ENCODE measurements at places on chromosomes 5 and 9. TPM values are rescaled to one million over a fixed set of nuclear protein-coding genes. Genes with fewer than 3 reads are reported as not detected.

Gene SLC46A2
- not detected for total RNA-seq

Gene BTNL3
- total RNA-seq = not detected

Gene IFNK
- not detected for total RNA-seq

Gene IFNA6
- total RNA-seq = not detected

Gene CCL27
- not detected for total RNA-seq

Gene CD74
- 24.3 TPM for total RNA-seq

Gene BRINP1
- not detected for total RNA-seq

Gene GPR151
- not detected for total RNA-seq

Gene IL3
- not detected for total RNA-seq

Gene UCK1
- 24.0 TPM for total RNA-seq

Gene GRIN3A
- not detected for total RNA-seq

Gene SLC6A18
- total RNA-seq = not detected

Gene RNF183
- total RNA-seq = not detected

Gene GADD45G
- total RNA-seq = 0.35 TPM

Gene TRPM6
- 0.19 TPM for total RNA-seq

Gene KCNV2
- not detected for total RNA-seq

Gene IGFBPL1
- 0.35 TPM for total RNA-seq

Gene IFNA21
- not detected for total RNA-seq

Gene C5orf63
- 10.3 TPM for total RNA-seq

Gene OTP
- not detected for total RNA-seq

Data from glomerular endothelial cell (primary cell).